ENCODE measurements at places on chromosomes 4 and X.

DNA sequence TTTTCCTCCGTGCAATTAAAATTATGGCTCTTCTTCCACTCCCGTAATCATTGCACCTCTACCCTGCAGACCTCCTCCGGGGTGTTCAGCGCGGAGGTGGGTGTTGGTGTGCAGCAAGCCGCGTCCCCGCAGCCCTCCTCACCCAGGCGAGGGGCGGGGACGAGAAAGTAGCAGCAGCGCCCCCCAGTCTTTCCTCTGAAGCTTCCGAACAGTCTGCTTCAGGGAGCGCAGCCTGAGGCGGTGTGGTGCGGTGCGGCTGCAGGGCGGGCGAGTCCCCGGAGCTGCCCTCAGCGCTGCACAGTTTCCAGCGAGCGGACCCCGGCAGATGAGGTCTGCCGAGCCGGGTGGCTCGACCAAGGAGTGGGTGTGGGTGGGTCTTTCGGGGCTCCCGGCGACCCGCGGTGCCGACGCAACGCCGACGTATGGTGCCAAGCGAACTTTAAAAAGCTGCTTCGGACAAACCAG, at the start of gene FRAS1:
Gene FRAS1, plus strand, starts transcription at position 189 of the 465 bp plus-strand sequence. CDS start 687 bp downstream, outside the sequence.
- DNase-seq, result peak; percentile 38

- DNase-seq, result peak; percentile 55
Measured at GRCh38 chrX:82757614-82758013, 750.5 kb upstream of the POU3F4 start.

- DNase-seq, result peak; percentile 82
Measured at GRCh38 chrX:95058815-95059214, 1384.8 kb downstream of the FAM133A start.

DNA sequence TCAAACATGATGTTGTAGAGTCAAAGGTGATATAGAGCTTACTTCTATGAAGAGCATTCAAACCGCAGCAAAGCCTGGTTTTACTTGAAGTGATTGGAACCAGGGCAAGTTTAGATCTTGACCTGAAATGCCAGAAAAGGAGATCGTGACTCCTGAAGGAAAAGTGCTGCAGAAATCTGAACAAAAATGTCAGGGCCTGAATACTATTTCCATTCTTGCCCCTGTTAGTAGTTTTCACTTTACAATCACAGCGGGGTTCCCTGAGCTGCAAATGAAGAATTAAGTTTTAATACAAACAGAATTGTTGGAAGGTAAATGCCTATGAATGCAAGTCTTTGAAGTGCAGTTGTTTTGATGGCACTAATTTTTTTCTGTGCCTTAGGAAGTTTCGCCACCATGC, 4.1 kb downstream of the SLIT2 start:
- DNase-seq, result no peak

DNA sequence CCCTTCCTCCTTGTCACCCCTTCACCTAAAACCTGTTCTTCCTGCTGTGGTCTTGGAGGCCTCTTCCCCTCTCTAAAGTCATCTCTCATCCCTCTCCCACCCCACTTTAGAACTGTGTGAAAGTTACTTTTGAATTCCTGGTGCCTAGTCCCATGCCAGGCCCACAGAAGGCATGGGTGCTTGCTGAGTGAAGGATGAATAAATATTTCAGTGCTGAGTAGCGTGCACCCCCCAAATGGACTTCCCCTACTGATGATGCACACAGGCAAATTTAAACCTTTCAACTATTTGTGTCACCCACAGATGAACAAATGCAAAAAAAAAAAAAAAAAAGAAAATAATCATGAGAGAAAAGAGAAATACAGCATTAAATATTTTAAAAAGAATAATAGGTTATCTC, 19.8 kb downstream of the PSMD10 start:
- DNase-seq, result no peak

- DNase-seq, result no peak
Measured at GRCh38 chrX:43909141-43909540, 26.9 kb upstream of the MAOB start.

- no peak for DNase-seq
Measured at GRCh38 chr4:39305912-39306677, 60.1 kb downstream of the RFC1 start.

DNA sequence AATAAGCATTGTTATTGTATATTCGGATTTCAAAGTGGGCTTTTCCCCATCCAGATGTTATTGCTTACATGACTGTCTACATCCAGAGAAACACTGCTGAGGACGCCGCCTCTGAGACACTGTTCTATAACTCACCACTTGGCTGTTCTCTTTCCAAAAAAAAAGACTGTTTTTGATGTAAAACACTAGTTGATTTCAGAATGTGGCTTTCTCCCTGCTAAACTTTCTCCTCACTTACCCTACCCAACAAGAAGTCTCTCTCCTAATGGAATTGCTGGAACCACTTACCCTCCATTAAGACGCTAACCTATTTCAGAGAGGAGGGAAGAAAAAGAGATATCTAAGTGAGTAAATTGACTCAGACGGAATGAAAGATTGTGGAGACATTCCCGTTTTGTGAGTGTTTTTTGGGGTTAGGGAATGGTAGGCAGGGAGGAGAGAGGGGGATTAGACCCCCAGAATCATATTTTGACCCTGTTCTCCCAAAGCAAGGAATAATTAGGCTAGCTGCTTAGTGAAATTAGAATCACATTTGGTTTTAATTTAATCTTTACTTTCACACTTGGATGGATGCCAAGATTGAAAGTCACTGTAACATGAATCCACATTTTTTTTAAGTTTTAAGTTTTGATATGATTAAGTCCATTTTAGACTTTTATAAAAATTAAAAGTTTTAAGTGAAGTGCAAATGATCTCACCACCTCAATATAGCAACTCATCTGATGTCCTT, 174.9 kb downstream of the CHIC2 start:
- no peak for DNase-seq

- no peak for DNase-seq
Measured at GRCh38 chrX:114787061-114787460, 203.2 kb downstream of the HTR2C start.

DNA sequence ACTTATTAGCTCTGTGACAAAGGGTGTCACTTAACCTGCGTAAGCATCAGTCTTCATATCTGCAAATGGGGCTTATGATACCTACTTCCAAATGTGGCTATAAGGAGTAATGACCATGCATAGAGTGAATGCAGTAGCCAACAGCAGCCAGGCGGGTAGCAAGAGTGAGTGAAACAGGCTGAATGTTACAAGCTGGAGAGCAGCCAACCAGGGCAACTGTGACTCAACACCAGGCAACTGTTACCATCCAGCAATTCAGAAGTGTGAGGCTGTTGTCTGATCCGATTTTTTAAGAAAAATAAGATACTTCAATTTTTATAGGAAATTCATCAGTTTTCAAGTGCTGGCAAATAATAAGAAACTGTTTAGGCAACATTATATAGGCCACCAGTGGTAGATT, 270.2 kb upstream of the TAPT1 start:
- DNase-seq, result peak; percentile 31

- DNase-seq, result no peak
Measured at GRCh38 chr4:154304679-154305078, 186.9 kb downstream of the DCHS2 start.

DNA sequence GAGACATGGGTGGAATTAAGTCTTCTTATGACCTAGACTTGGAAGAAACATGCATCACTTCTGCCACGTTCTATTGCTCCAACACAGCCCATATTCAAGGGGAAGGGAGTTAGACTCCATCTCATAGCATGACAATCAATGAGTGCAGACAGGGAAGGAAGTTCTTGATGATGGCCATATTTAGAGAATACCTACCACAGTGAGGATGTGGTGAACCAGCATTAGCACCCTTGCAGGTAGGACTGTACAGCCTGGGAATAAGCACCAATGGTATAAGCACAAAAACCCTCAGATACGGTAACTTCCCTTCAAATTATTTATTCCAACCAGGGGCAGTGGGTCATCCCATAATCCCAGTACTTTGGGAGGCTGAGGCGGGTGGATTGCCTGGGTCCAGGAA, 29.8 kb downstream of the PAGE2 start:
- no peak for DNase-seq

GRCh38 chr4:176753049-176753448, 39.7 kb downstream of the VEGFC start:
- DNase-seq, result peak; percentile 94

- no peak for DNase-seq
Measured at GRCh38 chrX:33379839-33380238, 168.5 kb upstream of the DMD start.

DNA sequence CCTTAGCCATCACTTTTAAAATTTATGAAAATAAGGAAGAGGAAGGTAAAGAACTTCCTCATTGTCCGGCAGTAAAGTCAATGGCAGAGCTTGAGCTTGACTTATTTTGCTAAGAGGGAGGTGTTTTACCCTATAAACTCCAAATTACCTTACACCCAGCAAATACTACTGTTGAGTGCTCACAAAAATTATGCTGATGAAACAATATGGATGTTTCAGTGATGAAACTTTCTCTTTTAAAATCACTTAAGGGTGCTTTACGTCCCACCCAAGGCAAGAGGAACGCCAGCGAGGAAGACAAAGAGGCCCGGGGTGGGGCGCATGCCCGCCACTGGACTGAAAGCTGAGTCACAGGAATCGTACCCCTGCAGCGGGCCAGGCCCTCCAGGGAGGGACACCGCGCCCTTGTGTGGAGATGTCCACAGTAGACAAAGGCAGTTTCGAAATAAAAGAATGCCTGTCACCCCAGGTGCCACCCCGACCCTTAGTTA, 560 bp upstream of the TMSB4X start:
- DNase-seq, result peak; percentile 76

GRCh38 chr4:184860018-184860779, 34.4 kb upstream of the ACSL1 start:
- DNase-seq, result no peak

- no peak for DNase-seq
Measured at GRCh38 chr4:99648321-99648720, 9.3 kb downstream of the C4orf54 start.

- no peak for DNase-seq
Measured at GRCh38 chr4:185552254-185552653, 16.9 kb upstream of the PDLIM3 start.

GRCh38 chrX:112851806-112852205, 11.2 kb upstream of the AMOT start:
- peak; percentile 13 for DNase-seq

All from astrocyte of the spinal cord (primary cell).